ENCODE measurements at places on chromosomes 7 and 10.

DNA sequence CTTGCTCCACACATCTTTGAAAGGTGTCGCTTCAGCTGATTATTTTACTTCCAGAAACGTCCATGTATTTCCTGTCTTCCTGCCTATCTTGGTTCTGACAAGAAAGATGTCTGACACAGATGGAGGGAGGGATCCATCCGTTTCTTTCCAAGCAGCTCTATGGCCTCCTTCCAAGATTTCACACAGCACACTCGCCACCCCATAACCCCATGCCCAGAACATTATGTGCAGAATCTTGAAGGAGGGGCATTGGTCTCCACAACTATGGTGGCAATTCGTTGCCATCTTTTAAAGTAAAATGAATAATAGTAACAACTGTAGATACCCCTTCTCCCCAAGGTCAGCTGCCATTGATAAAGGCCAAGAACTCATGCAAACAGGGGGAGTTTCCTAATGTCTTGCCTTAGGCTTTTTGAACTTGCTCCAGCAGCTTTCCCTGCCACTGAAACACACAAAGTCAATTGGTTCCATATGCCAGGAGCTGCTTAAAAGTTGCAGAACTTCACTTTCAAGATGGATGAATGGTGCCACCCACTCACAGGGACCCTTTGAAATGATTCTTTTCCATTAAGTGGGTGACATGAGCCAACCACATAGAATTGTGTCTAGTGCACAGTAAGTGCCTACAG, 60.0 kb downstream of the VSTM4 start:
- no peak for DNase-seq

- DNase-seq = no peak
Measured at GRCh38 chr7:29843093-29843492, 36.8 kb downstream of the WIPF3 start.

DNA sequence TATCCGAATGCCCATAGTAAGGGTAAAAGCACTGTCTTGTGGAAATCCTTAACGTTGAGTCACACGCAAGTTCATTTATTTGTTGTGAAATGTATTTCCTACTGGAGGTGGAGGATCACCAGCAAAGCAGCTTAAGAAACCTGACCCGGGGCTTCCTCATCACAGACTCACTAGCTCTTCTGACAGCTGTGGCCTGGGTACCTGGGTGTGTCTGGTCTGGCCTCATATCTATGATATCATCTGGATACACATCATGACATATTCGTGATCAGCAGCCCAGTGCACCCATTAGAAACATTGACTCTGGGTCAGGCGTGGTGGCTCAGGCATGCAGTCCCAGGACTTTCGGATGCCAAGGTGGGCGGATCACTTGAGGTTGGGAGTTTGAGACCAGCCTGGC, 8.8 kb downstream of the DRGX start:
- DNase-seq = no peak

DNA sequence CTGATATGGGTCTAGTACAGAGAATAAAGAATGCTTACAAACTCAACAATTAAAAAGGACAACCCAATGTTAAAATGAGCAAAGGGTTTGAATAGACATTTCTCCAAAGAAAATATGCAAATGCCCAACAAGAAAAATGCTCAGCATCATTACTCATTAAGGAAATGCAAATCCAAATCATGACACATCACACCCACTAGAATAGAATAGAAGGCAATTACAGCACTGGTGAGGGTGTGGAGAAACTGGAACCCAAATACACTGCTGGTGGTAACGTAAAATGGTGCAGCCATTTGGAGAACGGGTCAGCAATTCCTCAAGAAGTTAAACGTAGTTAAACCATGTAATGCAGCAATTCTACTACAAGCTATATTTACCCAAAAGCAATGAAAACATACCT, 53.8 kb downstream of the KDM7A start:
- DNase-seq = no peak

Data from stimulated activated CD4-positive, alpha-beta T cell treated with anti-CD3 and anti-CD28 coated beads, TNF-alpha, amount 100 ng/mL, for 24 hours (primary cell).